Hematopoietic multipotent progenitor cell treated with erythropoietin and hydrocortisone succinate and interleukin-3 and kit ligand, for 6 days (in vitro differentiated cells): ENCODE measurements at places on chromosomes 4 and X.

- DNase-seq: no peak
Observed at GRCh38 chr4:3435686-3435956, 6.1 kb upstream of the HGFAC start.

- DNase-seq: peak; percentile 84
Observed at GRCh38 chr4:78693777-78694456, 82.2 kb upstream of the BMP2K start.

- DNase-seq: no peak
Observed at GRCh38 chr4:76964769-76965168, 15.2 kb downstream of the SEPTIN11 start.

GRCh38 chrX:44585866-44586265, 43.2 kb upstream of the FUNDC1 start:
- peak; percentile 7 for DNase-seq

- DNase-seq: no peak
Observed at GRCh38 chrX:47247206-47247998, 14.6 kb downstream of the USP11 start.

DNA sequence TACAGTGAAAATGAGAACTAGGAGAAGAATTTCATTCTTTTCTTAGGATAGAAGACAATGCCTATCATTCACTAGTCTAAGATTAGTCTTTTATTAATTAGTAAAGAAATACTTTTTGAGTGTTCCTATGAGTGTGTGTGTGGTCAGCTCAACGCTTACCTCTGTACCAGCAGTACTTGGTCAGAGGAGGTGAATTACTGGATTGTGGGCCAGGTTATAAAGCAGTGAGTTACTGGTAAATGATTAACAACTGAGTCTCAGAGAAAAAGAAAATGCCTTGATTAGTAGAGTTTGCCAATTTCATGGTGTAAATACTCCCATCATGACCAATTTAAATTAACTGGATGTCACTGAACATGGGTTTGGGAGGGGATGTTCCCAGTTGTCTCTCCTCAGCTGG, 444.6 kb downstream of the STIM2 start:
- DNase-seq: no peak

- no peak for DNase-seq
Observed at GRCh38 chrX:69556060-69557011, 52.2 kb downstream of the NALF2 start.

DNA sequence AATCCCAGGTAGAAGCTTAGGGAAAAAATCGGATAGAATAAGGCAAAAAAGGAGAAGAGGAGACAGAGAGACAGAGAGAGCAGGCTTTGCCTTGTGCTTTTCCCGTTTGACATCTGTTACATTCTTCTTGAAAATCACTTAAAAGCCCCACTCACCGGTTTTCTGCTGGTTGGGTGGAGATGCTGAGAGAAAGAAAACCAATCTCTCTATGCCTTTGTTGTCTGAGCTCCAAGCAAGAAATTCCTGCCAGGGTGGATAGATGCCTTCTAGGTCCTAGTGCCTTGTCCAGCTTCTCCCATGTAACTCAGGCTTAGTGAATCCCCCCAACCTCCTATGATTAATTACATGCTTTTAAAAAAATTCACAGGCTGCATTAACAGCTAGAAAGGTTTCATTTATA, at the start of gene DCX:
TSS of gene DCX (minus strand) at position 210 of the 400 bp plus-strand sequence. CDS start 1,794 bp downstream, outside the sequence.
- DNase-seq: no peak

DNA sequence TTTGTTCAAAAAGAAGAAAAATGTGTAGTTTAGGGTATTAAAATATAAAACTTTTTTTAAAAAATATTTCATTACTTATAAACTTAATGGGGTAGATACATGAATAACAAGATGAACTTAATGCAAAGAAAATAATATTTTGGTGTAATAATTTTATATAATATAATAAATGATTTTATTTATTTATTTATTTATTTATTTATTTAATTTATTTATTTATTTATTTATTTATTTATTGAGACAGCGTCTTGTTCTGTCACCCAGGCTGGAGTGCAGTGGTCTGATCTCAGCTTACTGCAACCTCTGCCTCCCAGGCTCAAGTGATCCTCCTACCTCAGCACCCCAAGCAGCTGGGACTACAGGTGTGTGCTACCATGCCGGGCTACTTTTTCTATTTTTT, 20.8 kb upstream of the TEX13C start:
- DNase-seq: no peak

- no peak for DNase-seq
Observed at GRCh38 chrX:39484159-39485068, 613.3 kb downstream of the BCOR start.
